ENCODE measurements at places on chromosomes 3 and 15.

DNA sequence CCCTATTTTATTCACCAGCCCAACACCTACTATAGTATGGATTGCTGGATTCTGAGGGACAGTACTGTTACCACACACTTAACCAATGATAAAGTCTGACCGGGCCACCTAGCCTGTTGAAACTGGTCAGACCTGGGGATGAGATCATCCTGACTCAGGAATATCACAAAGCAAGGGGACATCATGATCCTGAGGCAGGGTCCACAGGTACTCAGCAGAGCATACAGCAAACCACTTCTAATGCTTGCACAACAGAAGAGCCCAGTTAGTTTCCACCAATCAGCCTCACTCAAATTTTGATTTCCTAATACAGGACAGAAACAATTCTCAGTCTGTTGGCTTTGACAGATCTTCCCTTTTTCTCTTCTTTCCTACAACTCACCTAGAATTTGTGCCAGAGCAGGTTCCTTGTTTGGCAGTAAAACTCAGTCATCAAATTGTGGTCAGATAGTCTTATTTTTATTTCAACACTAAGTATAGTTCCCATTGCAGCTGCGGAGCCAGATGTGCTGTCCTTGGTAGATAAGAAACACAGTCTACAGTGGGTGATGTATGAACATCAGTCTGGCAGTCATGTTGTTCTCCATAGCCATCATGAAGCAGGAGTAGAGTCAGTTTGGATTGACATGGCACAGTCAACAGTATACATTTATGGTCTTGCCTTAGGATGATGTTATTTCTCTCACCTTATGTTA, 90.1 kb upstream of the PRR23C start:
- no peak for DNase-seq

GRCh38 chr3:189137416-189137815, 34.4 kb upstream of the TPRG1 start:
- no peak for DNase-seq

DNA sequence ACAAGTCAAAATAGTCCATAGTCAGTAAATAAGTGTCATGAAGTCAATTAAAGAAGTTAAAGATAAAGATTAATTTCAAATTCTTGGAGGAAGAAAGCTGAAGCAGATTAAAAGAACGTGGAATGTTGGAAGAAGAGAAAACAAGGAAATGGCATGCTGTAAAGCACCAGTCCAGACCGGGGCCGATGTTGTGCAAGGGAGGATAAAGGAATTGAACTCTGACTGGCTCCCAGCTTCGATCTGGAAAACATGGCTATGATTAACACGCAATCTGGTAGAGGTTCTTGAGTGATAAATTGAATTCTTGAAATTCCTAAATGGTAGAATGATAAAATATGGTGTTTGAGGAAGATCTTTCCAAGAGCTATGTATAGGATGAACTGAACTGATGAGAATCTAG, 194.4 kb downstream of the MEIS2 start:
- no peak for DNase-seq

DNA sequence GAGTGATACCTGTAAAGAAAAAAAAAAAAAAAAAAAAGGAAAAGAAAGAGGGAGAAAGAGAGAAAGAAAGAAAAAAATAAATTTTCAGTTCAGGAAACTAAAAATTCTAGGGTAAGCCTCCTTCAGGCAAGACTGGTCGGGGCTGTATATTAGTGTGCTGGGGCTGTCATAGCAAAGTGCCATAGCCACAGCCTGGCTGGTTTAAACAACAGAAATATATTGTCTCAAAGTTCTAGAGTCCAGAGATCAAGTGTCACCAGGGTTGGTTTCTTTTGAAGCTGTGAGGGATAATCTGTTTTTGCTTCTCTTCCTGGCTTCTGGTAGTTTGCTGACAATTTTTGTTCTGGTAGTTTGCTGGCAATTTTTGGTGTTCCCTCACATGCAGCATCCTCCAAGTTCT, 48.4 kb upstream of the SLC25A26 start:
- no peak for DNase-seq

- DNase-seq = no peak
These were observed 289.1 kb upstream of the DNAJC19 start for GRCh38 chr3:181278468-181279238.

DNA sequence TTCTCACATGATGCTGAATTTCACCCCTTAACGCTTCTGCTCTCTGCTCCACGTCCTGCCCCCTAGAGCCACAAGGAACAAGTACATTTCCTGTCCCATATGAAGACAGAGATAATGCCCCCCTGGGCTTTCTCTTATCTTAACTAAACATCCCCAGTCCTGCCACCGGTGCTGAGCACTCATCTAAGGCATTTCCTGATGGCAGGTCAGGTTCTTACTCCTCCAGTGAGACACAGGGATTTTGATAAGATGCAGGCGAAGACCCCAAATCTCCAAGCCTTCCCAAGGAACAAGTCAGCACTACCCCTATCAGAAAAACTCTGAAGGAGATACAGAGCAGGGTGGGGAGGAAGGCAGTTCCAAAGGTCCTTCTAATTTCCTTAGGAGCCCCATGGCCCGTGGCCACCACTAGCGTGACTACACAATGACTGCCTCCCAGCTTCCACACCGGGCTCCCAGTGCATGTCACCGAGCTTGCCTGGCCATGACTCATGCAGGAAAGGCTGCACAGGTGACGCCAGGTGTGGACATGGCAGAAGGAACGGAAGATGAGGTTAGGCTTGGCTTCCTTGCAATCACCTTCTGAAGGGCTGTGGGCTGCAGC, 152.9 kb downstream of the XXYLT1 start:
- DNase-seq = no peak
